ENCODE measurements at places on chromosomes 6 and 20.

- no peak for DNase-seq
These were observed 108.0 kb upstream of the FAM184A start for GRCh38 chr6:119186490-119186889.

- DNase-seq = no peak
These were observed 39.1 kb upstream of the PREX1 start for GRCh38 chr20:48866936-48867335.

GRCh38 chr6:129544892-129545612, 164.9 kb downstream of the ARHGAP18 start:
- DNase-seq = no peak

DNA sequence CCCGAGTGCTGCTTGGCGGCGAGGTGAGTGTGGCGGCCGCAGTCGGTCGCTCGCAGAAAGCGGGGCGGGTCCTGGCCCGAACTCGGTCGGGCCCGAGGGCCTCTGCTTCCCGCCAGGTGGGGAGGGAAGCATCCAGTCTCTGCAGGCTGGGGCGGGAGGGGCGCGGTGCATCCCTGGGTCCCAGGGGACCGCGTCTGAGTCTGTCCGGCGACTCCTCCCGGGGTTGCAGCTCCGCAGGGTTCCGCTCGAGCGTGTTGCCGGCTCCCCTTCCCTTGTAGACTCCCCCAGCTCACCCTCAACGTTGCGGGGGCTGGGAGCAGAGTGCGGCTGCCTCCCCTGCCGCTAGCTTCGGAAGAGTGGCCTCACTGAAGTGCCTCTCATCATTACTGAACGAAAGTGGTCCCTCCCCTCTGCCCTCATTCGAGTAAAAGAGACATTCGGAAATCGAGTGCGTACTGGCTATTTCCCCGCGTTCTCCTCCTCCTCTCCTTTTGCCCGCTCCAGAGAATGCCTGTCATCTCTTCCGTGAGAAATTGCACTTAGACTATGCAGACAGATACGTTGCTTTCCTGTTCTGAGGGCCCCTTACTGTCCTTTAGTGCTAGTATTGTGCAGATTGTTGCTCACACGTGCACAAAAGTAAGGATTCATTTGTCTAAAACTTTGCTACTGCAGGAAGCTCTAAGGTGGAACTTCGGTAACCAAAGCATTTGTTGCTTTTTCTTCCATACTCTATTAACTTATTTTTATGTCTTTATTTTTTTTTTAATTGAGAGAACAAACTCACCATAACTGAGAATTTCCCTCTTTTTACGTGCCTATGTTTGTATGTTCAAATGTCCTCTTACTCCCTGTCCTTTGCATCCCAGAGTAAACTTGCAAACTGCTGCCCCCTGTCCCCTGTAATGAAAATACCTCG, 751 bp downstream of the MAP3K4 start:
- no peak for DNase-seq

DNA sequence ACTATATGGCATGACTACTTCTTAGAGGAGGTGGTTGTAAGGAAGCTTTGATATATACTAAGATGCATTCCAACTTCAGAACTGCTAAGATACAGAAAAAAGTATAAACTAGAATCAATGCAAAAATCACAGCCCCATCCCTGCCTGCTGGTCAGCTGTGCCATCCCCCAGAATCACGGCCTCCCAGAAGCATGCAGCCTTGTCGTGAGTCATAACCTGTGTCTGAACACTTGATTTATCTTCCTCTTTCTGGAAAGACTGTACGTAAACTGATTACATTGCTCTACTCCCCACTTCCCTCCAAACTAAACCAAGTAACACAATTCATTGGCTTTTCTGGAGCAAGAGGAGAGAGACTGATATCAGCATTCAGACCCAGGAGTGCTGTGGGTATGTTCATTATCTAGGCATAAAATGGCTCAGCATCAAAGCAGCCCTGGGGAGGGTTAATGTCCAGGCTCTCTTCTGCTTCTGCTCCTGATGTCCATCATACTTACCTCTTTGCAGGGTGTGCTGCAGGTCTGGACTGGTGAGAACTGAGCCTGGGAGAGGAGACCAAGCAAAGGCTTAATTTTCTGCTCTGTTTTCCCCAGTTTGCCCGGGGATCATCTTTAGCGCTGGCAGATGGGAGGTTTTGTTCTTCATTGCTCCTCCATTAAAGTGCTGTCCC, 18.4 kb downstream of the SCP2D1 start:
- no peak for DNase-seq

- DNase-seq = no peak
These were observed 15.8 kb downstream of the RNF8 start for GRCh38 chr6:37369321-37370201.

DNA sequence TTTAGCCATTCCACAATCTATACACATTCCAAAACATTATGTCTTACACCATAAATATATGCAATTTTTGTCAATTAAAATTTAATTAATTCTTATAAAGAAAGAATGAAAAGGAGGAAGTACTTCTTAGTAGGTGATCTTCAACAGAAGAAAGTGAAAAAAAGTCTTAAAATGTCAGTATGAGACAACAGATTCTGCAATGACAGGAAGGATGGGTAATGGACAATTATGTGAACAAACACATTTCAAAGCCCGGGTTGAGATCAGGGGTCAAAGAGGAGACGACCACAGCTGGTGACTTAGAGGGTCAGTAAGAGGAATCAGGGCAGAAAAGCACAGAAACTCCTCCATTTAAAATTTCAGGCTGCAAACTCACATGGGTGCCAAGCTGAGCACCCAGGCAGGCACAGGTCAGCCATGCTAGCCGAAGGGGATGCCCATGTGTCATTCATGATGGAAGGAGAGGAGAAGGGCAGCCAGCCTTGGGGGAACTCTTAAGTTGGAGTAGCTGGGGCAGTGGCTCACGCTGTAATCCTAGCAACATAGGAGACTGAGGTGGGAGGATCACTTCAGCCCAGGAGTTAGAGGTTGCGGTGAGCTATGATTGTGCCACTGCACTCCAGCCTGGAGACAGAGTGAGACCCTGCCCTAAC, 11.0 kb downstream of the VSX1 start:
- DNase-seq = no peak

- DNase-seq = no peak
These were observed 24.9 kb downstream of the ZNF334 start for GRCh38 chr20:46488451-46488850.

- DNase-seq = no peak
These were observed 221.8 kb downstream of the FRK start for GRCh38 chr6:115838763-115839401.

DNA sequence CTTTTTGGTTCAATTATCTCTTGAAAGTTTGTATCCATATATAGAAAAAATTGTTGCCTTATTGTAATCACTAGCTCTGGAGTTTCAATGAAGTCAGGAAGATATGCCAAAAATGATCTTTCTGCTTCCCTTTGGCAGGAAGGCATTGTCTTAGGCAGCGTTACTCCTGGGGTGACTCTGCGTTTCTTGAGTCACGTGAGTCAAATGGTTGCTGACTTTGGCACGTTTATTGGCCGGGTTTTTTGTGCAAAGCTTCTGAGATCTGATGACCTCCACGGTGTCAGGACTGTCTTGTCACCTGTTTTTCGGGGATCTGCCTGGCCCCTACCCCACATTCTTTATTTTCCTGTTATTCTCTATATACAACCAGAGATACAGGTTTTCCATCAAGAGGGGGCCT, 10.4 kb downstream of the PHACTR3 start:
- DNase-seq = no peak
